ENCODE measurements at places on chromosomes 7 and 10.
A peak's percentile ranks its signal among the peaks of the same experiment; 100 is the strongest.

DNA sequence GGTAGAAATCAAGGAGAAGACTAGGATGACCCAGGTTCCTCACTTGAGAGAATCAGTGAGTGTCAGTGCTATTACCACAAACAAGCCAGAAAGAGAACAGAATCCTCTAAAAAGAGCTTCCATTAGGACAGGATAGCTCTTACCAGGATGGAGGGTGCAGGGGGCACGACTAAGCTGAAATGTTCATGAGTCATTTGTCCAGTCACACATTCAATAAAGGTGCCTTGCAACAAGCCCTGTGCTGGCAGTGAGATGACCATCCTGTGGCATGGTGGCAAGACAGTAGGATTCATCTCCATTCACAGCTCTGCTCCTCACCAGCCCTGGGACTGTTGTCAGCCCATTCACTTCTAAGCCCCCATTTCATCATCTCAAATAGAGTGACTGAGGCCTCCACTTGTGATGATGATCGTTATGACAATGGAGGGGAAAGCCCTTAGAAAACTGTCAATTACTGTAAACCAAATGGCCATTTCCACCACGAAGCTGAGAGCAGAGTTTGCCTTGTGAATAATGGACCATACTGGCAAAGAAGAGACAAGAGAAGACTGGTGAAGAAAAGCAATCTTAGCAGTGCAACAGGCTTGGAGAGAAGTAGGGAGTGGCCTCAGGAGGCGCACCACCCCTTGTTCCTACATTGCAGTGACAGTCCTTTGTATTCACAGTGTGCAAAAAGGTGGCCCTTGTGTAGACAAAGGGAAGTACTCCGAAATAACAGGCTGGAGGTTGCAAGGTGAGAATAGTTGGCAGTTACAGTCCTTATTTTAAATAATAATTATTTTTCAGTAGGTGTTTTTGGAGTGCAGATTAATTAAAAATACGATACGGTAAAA lies 9.0 kb upstream of the WIPF3 start:
- no peak for DNase-seq

- no peak for DNase-seq
Observed at GRCh38 chr10:11213137-11213536, 195.5 kb downstream of the CELF2 start.

DNA sequence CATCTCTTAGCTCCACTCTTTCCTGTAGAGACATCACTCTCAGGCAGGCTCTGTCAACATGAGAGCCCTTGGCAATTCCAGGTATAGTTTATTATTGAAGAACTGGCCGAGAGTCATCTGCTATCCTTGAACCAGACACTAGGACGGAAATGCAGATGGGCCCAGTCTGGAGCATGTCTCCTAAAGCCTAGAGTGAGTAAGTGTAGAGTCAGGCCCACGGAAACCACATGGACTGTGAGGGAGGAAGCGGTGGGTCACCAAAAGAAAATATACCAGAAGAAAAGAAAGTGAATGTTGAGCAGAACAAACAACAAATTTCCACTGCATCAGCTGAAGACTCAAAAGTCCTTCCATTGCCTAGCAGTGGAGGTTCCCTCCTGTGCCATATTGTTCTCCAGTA lies 15.7 kb upstream of the RELN start:
- no peak for DNase-seq

DNA sequence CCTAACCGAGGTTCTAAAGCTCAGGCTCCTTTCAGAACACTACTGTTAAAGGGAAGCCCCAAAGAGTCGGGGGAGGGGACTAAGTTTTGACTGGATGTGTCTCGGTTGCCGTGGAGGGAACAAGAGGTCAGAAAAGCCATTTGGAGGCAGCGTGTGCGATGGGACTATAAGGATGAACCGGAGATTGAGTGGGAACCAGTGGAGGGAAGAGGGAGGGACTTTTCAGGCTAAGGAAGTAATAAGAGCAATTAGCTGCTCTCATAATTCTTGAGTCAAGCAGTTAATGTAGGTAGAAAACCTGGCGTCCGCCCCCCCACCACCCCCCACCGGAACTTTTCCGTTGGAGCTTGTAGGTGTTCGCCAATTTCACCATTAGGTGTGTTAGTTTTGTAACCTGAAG lies 491 bp upstream of the AKAP9 start:
- DNase-seq = peak; percentile 6

DNA sequence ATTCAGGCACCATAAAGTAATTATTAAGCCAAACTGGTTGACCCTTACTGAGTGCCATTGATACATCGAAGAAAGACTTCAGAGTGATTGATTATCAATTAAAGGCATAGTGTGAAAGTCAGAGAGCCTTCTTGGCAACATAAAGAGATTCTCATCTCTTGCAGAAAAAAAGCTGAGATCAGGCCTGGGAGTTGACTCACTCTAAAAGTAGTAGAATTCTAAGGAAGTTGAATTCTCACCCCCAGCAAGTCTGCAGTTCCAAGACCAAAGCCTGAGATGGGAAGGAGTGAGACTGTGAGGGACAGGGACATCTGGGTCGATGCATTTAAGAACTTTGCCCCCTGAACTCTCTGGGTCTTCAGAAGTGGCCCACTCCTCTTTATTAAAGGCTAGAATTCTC lies 21.6 kb upstream of the ERCC6 start:
- DNase-seq = no peak

DNA sequence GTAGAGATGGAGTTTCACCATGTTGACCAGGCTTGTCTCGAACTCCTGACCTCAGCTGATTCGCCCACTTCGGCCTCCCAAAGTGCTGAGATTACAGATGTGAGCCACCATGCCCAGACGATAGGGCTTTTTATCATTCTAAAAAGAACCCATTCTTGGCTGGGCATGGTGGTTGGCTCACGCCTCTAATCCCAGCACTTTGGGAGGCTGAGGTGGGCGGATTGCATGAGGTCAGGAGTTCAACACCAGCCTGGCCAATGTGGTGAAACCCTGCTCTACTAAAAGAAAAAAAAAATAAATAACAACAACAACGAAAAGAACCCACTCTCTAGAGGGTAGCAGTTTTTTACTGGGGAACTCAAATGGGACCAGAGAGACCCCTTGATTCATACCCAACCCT lies 112.7 kb downstream of the PLXDC2 start:
- no peak for DNase-seq

GRCh38 chr10:5143137-5143536 lies 41.8 kb downstream of the AKR1C8 start:
- DNase-seq = no peak

GRCh38 chr7:121544238-121544637 lies 148.1 kb upstream of the FAM3C start:
- no peak for DNase-seq

- DNase-seq = no peak
Observed at GRCh38 chr7:26153823-26154783, 2.1 kb downstream of the NFE2L3 start.

DNA sequence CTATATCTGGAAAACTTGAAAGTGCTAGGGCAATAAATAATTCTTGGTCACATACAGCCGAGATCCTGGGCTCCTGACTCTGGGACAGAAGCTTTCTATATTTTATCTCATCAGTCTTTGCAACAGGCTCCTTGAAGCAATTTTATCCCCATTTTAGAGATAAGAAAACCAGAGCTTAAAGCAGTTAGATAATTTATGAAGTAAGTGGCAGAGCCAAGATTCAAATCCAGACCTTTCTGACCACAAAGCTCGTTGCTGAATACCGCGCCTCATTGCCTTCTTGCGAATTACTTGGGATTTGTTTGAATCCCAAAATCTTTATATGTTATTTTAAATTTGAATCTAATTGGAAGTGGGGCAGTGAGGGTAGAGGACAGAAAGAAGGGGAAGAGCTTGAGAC lies 106.0 kb downstream of the TCF7L2 start:
- DNase-seq = no peak

- DNase-seq = no peak
Observed at GRCh38 chr10:45374350-45375052, 485 bp downstream of the ALOX5 start.

DNA sequence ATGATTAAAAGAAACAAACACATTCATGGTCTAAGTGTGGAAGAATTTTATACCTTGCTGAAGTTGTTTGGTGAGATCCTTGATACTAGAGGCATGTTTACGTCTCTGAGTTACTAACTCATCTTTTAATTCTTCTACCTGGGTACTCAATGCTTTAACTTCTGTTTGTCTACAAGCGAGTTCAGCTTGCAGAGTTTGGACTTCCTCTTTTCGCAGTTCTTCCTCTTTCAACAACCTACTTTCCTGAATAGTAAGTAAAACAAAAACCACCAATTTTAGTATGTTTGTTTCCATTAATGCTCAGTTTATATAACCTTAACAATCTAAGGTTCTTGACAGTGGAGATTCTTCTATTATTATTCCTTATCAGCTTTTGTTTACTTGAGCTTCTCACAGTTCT lies 42.9 kb downstream of the CCDC186 start:
- no peak for DNase-seq

GRCh38 chr7:134750083-134751062 lies 29.1 kb upstream of the CALD1 start:
- DNase-seq = no peak

DNA sequence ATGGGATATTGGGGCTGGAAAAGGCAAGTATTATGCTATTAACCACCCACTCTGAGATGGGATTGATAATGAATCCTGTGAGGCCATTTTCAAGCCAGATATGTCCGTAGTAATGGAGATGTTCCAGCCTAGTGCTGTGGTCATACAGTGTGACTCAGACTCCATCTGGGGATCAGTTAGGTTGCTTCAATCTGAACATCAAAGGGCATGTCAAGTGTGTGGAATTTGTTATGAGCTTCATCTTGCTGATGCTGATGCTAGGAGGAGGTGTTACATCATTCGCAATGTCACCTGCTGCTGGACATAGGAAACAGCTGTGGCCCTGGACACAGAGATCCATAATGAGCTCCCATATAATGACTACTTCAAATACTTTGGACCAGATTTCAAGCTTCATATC lies 144.7 kb downstream of the PLCE1 start:
- DNase-seq = no peak

DNA sequence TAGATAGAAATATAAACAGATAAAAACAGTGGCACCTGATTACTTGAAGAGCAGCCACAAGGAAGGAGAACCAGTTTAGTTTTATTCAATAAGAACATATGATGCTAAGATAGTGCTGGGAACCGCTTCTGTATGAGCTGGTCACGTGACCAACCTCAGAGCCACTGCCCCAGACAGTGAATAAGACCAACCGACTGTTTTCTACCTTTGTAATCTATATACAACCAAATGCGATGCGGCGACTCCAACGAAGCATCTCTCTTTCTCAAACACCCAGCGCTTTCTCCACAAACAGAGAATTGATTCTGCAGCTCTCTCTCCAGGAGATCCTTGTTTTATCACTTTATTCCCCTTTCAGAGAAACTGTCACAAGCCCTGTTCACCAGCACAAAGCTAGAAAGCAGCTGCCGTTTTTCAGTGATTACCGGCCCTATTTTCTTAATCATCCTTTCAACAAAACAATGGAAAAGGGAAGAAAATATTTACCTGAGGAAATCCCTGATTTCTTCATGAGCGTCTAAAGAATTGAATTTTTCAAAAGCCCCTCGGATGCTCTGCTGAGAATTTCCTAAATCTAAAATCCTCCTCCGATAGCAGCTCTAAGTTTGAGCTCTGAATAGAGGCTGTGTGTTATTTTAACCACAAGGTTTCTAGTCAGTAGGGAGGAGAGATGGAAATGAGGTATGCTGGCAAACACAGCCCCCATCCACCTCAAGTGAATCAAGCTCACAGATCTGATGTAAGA lies 55.7 kb upstream of the JCAD start:
- DNase-seq = peak; percentile 0

GRCh38 chr7:46999866-47000265 lies 582.0 kb downstream of the TNS3 start:
- no peak for DNase-seq

- DNase-seq = no peak
Observed at GRCh38 chr7:97772045-97772901, 40.4 kb downstream of the TAC1 start.

GRCh38 chr7:17158261-17158660 lies 140.2 kb upstream of the AHR start:
- no peak for DNase-seq

GRCh38 chr7:40221836-40222235 lies 87.0 kb downstream of the SUGCT start:
- DNase-seq = no peak

DNA sequence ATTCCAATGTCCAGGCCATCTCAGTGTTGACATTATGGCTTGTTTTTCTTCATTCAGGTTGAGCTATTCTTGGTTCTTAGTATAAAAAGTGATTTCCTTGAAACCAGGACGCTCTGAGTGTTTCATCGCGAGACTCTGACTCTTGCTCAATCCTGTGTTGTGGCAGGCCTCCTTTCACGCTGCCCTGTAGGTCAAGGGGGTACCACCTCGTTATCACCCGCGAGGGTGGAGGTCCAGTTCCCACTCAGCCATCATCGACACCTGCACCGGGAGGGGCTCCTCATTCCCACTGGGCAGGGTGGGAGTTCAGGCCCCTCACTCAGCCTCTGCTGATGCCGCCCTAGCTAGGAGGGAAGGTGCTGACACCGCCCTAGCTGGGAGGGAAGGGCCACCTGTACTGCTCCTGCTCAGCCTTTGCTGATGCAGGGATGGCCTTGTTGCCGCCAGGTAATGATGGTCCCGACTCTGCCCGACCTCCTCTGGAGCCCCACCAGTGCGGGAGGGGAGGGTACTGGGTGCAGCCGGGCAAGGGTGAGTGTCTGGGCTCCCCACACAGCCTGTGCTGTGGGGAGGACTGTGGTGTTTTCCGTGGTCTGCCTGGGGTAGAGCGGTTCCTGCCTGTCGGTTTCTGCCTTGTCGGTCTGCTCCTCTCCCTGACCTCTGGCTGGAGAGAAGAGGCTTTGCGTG lies 16.4 kb downstream of the IQCE start:
- no peak for DNase-seq

DNA sequence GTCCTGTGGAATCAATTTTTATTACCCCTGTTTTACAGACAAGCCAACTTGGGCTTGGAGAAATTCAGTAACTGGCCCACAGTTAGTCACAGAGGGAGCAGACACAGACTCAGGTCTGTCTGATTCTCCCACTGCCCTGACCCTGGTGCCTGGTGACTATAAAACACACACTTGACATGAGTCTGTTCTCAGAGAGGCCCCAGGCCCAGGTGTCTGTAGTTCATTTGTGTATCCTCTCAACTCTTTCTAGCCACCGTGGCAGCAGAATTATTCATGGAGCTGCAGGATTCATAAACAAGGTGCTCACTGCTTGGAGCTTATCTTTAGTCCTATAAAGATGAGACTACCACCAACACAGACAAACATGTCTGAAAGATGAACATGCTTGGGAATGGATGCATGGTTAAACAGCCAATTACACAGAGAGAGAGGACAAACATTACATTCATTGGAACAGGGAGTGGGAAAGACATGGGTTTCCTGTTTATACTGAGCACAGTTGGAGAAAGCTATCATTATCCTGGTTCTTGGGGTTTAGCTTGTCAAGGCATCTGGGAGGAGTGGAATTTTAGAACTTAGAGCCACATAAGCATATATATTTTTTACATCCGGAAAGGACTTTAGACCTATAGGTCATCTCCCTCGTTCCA lies 79.1 kb upstream of the PDCD4 start:
- no peak for DNase-seq

DNA sequence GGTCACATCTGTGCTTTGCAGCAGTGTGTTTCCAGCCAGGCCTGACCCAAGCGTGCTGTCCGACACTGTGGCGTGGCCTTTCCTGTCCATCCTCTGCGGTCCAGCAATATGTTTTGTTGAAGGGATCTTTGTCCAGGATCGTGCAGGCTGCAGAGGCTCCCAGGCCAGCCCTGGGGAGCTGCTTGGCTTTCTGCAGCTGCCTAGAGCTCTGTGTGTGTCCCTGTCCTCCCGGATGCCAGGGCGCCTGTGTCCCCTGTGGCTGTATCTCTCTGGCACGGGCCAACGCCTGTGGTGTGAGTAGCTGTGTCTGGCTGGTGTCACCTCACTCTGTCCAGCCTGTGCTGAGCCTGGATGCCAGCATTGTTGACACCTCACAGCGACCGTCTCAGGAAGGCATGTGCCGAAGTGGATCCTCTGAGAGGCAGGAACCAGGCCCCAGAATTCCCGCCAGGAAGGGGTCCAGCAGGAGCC lies 94.5 kb downstream of the INPP5A start:
- DNase-seq = no peak

Measured in NCI-H1930 (cell line).